ENCODE measurements at places on chromosomes 12 and 14. TPM values are rescaled to one million over a fixed set of nuclear protein-coding genes. Genes with fewer than 3 reads are reported as not detected.

- no peaks in the 10 kb centered on the region for H3K36me3 ChIP-seq
- DNase-seq, result peak; percentile 84
These were observed 94.1 kb downstream of the SLC25A47 start for GRCh38 chr14:100416921-100417860.

DNA sequence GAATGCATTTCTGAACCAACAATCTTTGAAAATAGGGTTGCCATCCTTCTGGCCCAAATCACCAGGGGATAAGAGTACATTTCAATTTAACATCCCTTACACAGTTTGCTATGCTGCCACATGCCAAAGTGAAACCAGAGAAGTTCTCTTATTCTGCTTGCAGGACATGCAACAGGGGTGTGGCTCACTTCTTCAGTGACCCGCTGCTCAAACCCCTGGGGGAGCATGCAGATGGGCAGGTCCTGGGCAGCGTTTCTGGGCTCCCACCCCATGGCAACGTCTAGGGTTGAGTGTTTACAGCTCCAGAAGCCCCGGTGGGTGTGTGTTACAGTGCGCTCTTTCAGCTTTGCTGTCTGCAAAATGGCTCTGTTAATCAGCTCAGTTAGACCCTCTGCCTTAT is 1306.3 kb upstream of the TMEM132C start:
- H3K36me3 ChIP-seq, result no peaks in the 10 kb centered on the region
- no peaks in the 10 kb centered on the region for H3K27me3 ChIP-seq
- H3K4me1 ChIP-seq, result no peaks in the 10 kb centered on the region
- no peak overlapping the region for H3K4me3 ChIP-seq

- no peak overlapping the region for H3K27ac ChIP-seq
- no peaks in the 10 kb centered on the region for H3K4me1 ChIP-seq
- H3K4me3 ChIP-seq, result no peak overlapping the region
- DNase-seq, result no peak
- peaks cover 54% of the 10 kb centered on the region for H3K27me3 ChIP-seq
These were observed 1.3 kb downstream of the LRRK2 start for GRCh38 chr12:40225984-40226602.

RD3L gene
- not detected for total RNA-seq
